ENCODE measurements at places on chromosomes 11 and 22. TPM values are rescaled to one million over a fixed set of nuclear protein-coding genes. Genes with fewer than 3 reads are reported as not detected.

The EPS8L2 gene
- total RNA-seq: 75.7 TPM

The BTBD10 gene
- total RNA-seq: 41.4 TPM

The PHLDB1 gene
- total RNA-seq: 10.0 TPM

The SLC17A6 gene
- not detected for total RNA-seq

The INS gene
- not detected for total RNA-seq

The SAA4 gene
- not detected for total RNA-seq

The ARCN1 gene
- 81.8 TPM for total RNA-seq

The KRTAP5-7 gene
- not detected for total RNA-seq

The TUBGCP6 gene
- total RNA-seq: 9.3 TPM

The OR4D5 gene
- total RNA-seq: not detected

The DBX1 gene
- total RNA-seq: not detected

The GNG3 gene
- not detected for total RNA-seq
